ENCODE measurements at places on chromosomes 2 and 18.

DNA sequence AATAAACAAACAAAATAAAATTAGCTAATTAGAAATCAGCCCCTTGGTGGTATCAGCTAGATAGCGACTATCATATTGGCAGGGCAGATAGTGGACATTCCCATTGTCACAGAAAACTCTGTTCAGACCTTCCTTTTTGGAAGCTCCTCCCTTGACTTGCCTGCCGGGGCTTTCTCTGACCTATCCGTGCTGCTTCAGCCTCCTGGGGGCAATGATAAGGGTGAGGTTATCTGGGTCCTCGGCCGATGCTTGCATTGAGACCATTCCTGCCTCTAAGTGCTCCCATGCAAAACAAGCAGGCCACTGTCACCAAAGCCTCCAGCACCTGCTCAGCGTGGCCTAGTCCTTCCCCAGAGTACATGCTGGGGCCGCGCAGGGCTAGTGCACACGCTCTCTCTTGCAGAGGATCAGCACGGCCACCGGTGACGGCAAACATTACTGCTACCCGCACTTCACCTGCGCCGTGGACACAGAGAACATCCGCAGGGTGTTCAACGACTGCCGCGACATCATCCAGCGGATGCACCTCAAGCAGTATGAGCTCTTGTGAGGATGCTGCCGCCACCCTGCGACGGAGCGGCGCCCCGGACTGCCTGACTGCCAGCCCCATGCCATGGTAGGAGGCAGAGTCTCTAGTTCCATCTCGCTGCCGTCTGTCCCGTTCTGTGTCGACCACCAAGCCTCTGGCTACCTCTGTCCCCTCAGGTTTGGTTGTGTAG, 27.4 kb downstream of the MPPE1 start:
- DNase-seq: no peak

DNA sequence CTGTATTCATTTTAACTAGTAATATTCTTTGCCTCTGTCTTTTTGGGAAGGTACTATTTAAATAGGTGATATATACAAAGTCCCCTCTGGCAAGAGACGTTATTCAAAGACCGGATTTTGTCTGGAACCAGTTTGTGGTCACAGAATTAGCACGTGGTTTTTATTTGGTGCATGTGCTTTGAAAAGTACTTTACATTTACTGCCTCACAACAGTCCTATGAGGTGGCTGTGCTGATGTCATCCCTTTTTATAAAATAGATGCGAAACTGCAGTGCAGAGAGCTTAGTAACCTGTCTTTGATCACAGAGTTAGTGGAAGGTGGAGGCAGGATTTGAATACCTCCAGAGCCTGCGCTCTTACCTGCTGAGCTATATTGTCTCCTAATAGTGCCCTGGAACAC, 4.0 kb downstream of the LPIN1 start:
- DNase-seq: no peak

DNA sequence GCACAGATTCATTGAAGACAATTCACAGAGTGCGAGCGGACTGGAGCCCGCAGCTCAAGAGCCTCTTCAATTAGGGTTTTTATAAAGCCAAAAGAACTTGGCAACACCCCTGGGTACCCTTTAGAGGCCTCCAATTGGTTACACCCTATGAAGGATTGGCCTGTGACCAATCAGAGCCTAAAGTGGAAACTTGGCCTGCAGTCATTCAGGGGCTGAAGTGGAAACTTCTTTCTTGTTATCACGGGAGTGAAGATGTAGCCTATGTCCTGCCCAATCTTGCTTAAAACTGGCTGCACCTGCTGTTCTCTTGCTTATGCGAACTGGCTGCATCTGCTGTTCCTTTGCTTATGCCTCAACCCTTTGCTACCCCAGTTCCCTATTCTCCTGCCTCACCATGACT, 1.8 kb upstream of the HJURP start:
- DNase-seq: no peak

- DNase-seq: no peak
Measured at GRCh38 chr2:207897541-207898353, 127.6 kb downstream of the PLEKHM3 start.

DNA sequence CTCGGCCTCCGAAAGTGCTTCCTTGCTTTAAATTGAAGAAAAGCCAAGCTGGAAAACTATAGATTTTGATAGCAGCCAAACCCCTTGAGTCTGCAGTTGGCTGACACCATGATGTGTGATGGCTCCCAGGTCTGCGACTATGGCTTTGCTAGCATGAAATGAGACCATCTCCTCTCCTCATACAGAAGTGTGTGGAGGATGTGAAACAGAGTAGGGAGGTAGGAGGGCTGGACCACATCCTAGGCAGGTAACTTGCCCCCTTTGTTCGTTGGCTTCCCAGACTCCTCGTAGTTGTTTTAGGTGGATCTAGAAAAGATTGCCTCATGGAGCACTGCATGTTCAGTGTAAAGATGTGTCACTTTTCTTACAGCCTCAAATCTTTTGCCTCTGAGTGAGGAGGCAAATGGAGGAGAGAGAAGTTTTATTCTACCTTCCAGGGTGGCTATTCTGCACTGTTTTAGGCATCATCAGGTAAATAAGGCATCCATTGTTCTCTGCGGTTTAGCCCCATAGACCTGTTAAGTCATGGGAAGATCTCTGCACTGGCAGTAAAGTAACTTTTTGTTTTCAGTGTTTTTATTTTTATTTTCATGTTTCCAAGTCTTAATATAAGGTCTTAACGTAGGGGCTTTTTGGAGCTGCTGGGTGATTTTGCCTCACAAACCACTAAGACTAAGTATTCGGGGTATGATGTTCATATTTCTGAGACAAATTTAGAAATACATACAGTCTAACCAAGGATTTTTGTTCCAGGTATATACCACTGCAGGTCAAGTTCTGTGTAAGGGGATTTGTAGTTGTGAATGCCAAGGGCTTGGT, 40.1 kb downstream of the MGAT5 start:
- no peak for DNase-seq

DNA sequence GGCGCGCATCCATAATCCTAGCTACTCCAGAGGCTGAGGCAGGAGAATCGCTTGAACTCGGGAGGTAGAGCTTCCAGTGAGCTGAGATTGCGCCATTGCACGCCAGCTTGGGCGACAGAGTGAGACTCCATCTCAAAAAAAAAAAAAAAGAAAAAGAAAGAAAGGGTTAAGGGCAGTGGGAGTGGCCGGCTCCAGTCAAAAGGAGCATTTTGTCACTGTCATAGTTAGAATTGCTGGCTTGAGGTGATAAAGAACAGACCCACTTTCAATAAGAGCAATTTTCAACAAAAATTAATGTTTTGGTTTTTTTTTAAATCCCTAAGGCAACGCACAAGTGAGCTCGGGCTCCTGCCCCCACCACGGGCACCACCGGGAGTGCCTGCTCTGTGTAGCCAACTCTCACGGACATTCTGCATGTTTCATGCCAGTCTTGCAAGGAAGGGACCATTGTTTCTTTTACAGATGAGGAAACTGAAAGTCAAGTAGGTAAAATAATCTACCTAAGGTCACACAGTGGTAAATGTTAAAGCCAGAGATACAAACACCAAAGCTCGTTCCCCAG, 8.5 kb downstream of the CIB4 start:
- no peak for DNase-seq

GRCh38 chr2:50333529-50334228, 698.3 kb downstream of the NRXN1 start:
- DNase-seq: no peak

Measured in stimulated activated CD4-positive, alpha-beta T cell treated with anti-CD3 and anti-CD28 coated beads, Interleukin-12 subunit alpha, Interleukin-12 subunit beta, amount 100 ng/mL, for 48 hours (primary cell).